ENCODE measurements at places on chromosomes 2 and 18.

DNA sequence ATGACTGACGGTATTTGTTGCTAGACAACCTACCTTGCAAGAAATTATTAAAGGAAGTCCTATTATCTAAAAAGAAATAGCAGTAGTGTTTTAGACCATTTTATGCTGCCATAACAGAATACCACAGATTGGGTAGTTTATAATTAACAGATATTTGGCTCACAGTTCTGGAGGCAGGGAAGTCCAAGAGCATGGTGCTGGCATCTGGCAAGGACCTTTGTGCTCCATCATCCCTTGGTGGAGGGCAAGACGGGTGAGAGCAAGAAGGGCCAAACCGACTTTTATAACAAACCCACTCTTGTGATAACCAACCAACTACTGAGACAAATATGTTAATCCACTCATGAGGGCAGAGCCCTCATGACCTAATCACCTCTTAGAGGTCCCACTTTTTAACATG is 91.2 kb downstream of the DYNC1I2 start:
- DNase-seq, result no peak

GRCh38 chr2:111896024-111896423 is 2.4 kb upstream of the MERTK start:
- peak; percentile 52 for DNase-seq

DNA sequence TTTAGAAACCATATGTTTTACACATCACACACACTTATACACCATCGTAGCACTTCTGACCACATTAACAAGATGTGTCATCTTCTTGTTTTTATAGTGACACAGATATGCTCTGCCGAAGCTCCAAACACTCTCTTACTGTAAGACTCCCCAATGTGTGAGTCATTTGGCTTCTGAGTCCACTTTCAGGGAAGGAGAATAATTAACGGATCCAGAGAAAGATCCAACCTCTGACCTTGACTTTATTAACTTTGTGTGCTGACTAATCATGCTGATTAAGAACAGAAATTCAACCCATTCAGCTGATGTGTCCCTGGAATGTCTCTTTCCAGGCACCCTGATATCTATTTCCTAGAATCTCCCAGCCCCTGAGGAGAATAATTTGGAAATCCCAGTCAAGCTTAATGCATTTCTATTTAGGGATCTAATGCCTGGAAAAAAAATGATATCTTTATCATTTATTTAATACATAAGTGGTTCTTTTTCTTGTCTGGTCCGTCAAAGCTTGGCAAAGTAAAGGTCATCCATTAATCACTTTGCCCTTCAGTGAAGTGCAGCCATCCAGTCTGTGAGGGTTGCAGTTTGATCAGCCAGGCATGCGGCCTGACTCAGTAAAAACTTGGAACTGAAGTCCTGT is 615.8 kb upstream of the SYT4 start:
- no peak for DNase-seq

- DNase-seq, result peak; percentile 9
These were observed 7.0 kb upstream of the TMX3 start for GRCh38 chr18:68721681-68722583.

DNA sequence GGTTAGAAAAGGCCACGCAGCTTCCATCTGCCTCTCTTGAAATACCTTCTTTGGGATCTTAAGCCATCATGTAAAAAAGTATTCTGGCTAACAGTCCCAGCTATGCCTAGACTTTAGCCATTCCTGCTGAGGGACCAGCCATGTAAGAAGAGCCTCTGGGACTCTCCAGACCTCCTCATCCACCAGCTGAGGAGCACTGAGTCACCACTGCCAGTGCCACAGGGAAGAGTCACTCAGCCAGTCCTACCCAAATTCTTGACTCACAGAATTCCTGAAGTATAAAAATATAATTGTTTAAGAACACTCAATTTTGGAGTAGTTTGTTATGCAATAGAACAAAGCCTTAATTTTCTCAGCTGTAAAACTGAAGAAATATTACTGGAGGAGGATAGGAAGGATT is 436.7 kb downstream of the ZEB2 start:
- DNase-seq, result no peak

DNA sequence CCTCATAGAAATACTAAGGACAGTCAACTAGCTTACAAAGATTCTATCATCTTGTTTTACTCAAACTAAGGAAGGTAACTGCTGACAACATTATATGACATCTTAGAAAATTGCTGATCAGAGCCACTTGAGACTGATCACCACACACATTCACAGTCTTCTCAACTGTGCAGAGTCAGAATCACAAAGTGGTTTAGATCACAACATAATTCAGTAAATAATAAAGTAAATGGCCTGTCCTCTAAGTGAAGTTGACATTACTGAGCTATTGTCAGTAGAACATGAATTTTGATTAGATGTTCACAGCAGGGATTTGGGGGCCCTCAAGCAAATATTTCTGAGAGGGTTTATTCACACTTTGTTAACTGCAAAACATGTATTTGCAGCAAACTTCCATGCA is 28.5 kb downstream of the NOL4 start:
- DNase-seq, result no peak

DNA sequence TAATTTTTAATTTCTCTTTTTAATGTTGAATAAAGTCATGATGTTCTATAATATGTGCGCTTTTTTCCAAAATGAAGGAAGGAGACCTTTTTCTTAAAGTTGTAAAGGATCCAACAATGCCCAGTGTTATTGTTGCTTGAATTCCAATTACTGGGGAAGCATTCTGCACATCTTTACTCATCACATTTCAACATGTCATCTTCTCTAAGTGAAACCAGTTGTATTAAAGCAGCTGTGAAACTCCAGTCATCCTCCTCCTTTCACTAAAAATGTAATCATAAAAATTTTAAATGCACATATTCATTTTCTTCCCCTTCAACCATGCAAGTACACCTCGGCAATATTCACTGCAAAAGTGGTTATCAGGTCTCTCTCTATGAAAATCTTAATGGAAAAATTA is 722.7 kb downstream of the TSN start:
- no peak for DNase-seq

DNA sequence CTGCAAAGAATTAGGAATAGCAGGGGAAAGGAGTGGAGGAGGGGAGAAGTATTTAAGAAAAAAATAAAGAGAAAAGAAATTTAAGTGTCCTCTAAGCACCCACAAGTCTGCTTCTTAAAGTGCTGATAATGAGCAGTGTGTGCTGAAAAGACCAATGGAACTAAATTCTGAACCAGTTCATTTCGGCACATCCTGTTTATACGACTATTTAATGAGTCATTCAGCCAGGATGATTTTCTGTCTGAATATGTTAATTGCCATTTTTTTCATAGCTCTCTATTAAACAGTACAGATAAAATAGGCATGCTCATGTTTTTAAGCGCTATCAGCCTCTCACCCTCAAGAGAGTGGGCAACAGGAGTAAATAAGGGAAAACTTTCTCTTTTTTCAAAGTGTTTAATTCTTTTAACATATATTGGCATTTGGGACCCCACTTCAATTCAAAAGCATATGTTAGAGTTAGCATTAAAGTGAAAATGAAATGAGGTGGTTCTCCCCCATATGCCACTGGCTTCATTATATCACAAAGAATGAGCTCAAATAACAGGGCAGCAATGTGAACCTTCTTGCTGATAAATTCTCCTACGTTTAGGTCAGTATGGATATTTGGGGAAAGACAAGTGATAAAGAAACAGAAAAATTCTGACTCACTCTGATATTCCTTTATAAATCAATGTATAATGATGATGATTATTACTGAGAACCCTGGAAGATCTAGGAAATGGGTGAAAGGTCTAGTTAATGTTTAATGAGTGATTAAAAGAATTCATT is 87.5 kb downstream of the TCF4 start:
- no peak for DNase-seq

DNA sequence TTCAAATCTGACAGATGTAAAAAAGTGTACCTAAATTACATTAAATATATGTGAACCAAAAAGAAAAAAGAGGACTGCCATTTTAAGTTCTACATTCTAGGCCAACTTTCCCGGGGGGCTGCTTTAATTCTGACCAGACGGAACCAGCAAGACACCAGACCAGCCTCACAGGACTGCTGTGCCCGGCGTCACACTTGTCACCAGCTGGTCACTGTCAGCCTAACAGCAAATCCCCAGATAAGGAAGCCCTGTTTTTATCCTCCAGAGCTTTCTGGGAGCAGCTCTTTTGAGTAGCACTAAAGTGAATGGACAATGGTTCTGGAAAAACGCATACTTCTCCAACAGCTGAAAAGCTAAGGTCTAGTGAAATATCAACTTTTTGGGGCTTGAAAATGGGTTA is 35.6 kb downstream of the CYB5A start:
- DNase-seq, result no peak

DNA sequence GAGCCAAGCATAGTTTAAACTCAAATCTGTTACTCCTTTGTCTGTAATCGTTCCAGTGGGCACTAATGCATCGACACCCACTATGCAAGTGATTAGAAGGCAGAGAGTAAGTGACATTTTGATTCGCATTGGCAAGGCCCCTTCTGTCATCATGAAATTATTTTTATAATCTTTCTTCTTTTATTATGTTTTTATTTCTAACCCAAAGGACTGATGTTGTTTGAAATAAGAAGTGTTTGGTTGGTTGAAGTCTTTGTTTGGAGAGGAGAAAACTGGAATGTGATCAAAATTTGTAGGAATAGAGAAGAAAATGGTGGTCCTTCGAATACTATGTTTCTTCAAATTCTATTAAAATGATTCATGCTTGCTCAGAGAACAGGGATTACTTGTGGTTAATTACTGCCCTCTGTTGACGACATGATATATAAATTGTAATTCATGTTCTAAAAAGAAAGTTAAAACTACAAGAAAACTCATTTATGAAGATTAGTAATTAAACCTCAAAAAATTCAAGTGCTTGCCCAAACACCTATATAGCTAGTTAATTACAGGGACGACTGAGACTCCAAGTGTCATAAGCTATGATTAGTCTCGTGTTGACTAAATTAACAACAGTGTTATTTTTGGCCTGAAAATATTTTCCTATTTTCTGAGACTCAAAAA is 26.4 kb upstream of the TFPI start:
- peak; percentile 84 for DNase-seq

GRCh38 chr2:236805800-236806531 is 236.3 kb downstream of the ACKR3 start:
- no peak for DNase-seq

- DNase-seq, result peak; percentile 26
These were observed 101.2 kb downstream of the ZNF236 start for GRCh38 chr18:76923485-76924085.

- DNase-seq, result no peak
These were observed 71.2 kb upstream of the AFF3 start for GRCh38 chr2:100213595-100213994.

- no peak for DNase-seq
These were observed 85.2 kb downstream of the EML6 start for GRCh38 chr2:54808661-54809060.

- no peak for DNase-seq
These were observed 8.4 kb upstream of the HIBCH start for GRCh38 chr2:190327867-190328572.

- no peak for DNase-seq
These were observed 4.0 kb downstream of the IMP4 start for GRCh38 chr2:130346741-130347066.

GRCh38 chr2:63893163-63893562 is 51.5 kb downstream of the UGP2 start:
- no peak for DNase-seq

DNA sequence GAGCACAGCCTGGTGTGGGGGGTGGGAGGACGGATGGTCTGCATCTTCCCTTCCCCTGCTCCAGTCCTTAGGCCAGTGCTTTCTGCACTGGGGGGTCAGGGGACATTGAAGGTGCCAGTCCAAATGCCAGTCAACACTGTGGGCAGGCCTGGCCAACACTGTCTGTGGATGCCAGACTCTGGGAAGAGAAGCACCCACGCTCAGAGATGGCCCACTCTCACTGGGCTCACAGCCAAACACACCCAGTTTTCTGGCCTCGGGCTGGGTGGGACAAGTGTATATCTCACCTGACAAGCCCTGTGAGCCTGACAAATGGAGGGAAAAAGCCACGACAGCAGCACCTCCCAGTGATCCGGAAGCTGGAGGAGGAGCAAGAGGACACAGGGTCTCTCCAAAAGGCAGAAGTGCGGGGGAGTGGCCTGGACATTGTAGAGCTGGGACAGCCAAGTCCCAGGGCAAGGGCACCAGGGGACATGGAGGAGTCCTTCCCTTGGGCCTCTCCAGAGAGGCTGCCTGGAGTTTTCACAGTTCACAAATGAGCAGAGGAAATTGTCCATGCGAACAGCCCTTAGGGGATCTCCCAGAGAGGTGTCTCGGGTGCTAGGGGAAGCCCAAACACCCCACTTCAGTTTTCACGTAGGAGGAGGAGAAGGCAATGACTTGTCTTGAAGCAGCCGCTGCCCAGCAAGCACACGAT is 79.3 kb downstream of the SDC1 start:
- no peak for DNase-seq

GRCh38 chr2:56540916-56541315 is 357.1 kb downstream of the CCDC85A start:
- DNase-seq, result no peak

DNA sequence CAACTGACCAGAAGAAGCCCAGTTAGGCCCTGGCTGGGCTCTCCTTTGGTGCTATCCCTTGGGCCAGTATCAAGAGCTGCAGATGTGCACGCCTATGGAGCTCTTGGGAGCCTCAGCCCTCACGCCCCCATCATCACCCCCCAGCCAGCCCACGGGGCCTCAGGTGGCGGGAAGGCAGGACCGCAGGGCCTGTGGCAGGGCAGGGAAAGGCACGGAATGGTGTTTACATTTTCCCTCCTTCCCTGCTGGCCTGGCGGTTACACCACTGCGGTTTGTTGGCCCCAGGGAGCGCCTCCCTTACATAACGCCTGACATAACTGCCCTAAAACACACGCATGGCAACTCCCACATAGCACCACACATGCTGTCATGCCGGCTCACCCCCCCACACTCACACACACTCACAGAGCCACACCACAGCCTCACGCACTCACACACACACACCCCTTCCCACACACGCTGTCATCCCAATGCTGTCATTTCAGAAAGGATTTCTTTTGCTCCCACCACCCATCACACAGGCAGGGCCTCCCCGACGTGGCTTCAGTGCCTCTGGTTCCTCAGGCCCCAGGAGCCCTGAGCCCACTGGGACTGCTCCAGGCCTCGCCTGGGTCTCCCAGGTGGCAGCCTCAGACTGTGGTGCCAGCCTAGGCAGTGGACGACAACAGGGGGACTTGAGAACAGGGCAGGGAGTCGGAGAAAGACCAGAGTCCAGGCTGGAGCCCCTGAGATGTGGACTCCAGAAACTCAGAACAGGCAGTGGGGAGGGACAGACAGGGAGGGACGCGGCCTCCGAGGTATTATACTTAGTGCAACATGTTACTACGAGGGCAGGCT is 15.7 kb downstream of the ZFP36L2 start:
- DNase-seq, result peak; percentile 81

- no peak for DNase-seq
These were observed 136.5 kb upstream of the SP5 start for GRCh38 chr2:170578606-170579005.

- DNase-seq, result no peak
These were observed 332.4 kb downstream of the GBX2 start for GRCh38 chr2:235835810-235836209.

DNA sequence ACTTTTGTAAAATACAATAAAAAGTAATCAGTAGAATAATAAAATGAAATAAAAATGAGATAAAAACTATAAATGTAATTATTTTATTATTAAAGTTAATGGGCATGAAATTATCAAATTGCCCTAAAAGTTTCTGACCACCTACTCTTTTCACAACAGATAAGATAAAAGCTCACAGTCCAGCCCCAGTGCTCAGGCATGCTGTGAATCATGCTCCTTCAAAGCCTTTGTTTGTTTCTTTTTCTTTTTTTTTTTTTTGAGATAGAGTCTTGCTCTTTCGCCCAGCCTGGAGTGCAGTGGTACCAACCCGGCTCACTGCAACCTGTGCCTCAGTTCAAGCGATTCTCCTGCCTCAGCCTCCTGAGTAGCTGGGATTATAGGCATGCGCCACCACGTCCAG is 181.7 kb downstream of the ANKRD44 start:
- no peak for DNase-seq

- DNase-seq, result no peak
These were observed 73.9 kb upstream of the XIRP2 start for GRCh38 chr2:166814335-166814734.
